Activated CD4-positive, CD25-positive, alpha-beta regulatory T cell treated with anti-CD3 and anti-CD28 coated beads, Interleukin-2, amount 50 U/mL, for 16 hours (primary cell): ENCODE measurements at places on chromosomes 1 and 21.

DNA sequence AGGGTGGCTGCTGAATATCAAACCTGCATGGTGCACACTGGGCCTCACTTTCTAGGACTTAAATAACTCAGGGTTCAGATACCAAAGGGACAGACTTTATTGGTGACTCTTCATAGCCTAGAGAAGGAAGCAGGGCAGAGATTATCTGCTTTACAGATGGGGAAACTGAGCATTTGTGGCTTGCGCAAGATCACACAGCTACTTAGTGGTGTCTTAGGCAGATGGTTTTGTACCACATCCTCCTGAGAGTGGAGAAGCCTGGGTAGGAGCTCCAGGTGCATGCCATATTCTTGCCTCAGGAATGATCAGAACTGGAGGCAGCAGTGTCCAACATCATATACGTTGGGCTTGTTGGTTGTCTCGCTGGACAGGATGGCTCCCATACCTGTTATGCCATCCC lies 6.8 kb upstream of the DPH2 start:
- DNase-seq, result no peak

- no peak for DNase-seq
Measured at GRCh38 chr1:50605186-50605875, 182.1 kb upstream of the DMRTA2 start.

DNA sequence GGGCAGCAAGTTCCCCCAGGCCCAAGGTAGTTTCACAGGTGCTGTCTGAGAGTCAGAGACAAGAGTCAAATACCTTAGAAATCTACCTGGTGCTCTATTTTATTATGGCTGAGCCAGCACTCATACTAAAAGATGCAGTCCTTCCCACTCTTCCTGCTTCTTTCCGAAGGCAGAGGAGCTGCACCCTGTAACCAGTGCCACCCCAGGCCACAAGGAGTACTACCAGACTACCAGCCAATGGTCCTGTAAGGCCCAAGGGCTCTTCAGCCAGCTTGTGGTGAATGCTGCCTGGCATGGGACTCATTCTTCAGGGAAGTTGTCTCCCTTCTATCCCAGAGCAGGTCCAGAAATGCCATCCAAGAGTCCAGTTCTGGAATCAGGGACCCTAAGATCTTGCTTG lies 203.8 kb upstream of the DUSP10 start:
- no peak for DNase-seq

DNA sequence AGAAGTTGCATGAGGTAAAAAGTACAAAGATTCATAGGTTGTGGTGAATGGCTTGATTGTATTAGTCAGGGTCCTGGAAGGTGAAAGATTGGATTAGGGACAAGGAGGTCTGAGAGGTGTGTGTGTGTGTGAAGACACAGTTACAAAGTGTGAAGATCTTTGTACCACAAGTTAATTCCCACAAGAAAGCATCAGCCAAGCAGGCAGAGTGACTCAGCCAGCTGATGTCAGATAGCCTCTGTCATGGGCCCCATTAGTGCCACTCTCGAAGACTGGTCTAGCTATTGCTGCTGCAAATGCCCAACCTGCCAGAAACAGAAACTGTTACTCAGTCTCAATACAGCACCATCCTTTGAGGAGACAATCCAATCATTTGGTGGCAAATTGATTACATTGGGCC lies 96.5 kb downstream of the DTL start:
- no peak for DNase-seq

- DNase-seq, result no peak
Measured at GRCh38 chr1:1236176-1236763, 4.2 kb downstream of the B3GALT6 start.

GRCh38 chr1:47524272-47524671 lies 86.4 kb downstream of the FOXD2 start:
- DNase-seq, result no peak

GRCh38 chr21:34980423-34981115 lies 68.5 kb downstream of the RUNX1 start:
- no peak for DNase-seq

DNA sequence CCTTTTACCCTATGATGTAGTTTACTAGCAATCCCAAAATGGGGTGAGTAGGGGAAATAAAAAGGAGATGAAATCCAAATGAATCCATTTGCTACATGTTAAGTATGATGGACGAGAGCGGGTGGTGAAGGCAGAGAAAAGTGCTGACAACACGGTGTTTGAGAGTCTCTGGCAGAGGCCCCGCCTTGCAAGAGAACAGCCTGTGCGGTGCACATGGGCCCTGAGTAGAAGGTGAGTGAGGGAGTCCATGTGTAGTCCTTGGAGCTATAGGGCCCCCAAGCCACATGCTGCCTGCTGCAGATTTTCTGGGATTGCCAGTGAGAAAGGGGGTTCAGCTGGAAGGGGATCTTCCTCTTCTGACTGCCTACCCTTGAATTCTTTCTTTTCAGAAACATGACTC lies 177.1 kb downstream of the TNR start:
- DNase-seq, result no peak

DNA sequence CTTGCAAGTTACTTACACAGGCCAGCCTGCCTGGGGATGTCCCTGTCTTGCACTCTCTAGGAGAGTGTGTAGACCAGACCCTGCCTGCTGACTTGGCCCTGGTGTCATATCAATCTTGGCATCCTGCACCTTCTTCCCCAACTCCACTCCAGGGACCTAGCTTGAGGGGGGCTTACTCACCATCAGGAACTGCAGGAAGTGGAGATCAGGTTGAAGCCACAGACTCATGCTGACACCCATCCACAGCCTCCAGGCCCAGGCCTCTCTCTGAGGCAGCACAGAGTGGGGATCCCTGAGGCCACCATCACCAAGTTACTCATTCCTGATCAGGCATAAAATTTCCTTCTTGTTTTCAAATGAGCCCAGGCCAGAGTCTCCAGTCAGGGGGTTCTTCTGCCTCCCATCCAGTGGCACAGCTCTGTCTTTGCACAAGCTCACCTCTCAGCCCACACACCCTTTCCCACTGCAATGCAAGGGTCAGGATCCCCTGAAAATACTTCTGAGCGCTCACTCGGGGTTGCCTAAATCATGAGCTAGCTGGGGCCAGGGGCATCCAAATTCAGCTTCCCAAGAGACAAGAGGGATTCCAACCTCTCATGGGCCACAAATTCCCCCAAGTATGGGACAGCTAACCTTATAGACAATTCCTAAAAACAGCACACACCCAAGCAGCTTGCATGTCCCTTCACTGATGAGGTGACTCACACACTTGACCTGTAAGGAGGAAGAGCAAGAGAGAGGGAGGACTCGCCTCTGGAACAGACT lies 33.5 kb downstream of the CSMD2 start:
- no peak for DNase-seq

GRCh38 chr1:174676856-174677255 lies 229.1 kb downstream of the GPR52 start:
- DNase-seq, result no peak

GRCh38 chr1:108077991-108078390 lies 113.0 kb upstream of the VAV3 start:
- no peak for DNase-seq

DNA sequence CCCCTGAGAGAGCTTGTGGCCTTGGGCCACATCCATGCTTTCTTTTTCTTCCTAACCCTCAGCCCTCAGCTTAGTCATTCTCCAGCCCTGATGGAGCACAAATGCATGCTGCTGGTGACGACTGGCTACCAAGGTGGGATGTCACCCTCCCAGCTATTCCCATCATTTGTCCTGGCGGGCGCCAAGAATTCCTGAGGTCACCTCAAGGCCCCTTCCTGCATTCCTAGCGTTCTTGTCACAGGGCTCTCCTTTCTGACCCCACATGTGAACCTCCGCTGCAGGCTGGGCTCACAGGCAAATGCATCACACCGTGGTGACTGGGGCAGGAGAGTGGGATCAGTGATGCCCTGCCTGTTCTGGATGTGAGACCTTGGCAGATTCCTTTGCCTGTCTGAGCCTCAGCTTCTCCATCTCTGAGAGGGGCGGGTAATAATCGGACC lies 53.4 kb upstream of the IFFO2 start:
- no peak for DNase-seq

DNA sequence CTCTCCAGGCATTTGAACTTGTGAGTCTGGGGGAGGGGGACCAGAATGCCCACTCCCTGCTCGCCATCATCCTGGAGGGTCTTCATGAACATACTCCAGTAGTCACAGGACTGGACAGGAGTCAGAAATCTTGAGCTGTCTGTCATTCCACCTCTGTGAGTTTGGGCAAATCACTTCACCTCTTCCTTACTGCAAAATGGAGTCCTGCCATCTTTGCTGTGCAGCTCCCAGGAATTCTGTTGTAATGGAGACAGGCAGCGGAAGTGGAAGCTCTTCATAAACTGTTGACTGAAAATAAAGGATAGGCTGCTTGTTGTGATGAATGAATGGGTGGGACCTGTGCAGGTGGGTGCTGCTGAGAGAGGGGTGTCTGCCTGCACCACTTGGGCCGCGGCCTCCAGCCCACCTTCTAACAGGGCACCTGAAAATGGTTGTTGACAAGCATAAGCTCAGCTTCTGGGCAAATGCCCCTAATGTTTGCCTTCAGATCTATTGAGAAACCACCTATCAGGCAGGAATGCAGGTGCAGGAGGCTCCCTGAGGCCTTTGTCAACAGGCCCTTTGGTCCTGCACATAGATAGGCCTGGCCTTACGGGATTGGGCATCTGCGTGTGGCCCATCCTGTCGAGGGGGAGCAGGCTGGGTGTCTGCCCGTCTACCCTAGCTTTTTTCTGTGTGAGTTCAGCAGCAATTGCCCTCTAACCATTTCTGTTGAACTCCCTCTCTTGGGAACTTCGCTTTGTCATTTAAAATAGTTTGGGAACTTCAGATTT lies 321.0 kb downstream of the RPS6KC1 start:
- DNase-seq, result no peak

DNA sequence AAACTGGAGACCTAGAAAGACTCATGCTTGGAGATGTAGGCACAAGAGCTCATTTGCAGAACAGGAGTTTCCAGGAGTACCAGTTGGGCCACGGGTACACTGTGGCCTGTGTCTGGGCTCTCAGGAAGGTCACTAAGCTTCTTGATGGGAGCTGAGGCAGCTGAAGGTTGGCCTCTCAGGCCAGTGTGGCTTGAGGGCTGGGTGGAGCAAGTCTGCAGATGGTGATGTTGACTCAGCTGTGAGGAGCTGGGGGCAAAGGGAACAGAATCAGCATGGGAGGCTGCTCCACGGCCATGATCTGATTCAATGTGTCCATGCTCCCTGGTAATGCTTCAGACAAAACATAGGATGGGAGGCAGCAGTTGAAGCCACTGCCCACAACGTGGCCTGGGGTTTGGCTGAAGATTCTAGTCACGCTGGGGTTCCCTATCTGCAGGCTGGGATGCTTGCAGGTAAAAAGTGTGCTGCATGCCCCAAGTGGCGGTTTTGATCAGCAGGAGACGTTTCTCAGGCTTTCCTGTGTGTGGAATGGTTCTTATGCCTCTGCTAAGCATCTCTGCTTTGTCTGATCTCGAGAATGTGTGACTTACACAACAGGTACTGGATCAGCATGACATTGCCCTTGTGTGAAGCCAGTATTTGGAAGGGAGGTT lies 15.4 kb upstream of the TENT5C start:
- no peak for DNase-seq

DNA sequence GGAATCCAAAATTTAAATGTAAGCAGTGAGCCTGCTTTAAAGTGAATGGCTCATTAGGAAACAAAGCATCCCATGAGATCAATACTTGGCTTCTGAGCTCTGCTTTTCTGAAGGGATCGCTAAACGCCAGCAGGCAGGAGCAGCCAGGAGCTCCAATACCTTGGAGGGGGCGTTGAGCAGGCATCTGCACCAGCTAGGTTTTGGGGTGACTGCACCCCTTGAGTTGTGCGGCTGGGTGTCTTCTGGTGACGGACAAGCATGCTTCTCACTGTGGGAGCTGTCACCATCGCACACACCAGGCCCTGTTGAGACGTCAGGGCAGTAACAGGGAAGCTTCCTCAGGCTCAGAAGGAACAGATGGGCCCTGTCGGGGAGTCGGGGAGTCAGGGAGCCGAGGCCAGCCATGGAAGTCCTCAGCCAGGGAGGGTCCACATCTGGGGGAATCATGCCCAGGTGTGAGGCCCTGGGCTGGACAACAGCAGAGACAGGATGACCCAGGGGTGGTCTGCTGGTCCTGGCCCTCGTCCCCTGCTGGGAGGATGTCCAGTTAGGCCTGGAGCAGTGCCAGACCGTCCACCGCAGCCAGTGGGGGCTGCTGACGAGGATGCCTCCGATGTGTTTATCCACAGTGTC lies 57.9 kb upstream of the ADARB1 start:
- DNase-seq, result no peak

GRCh38 chr1:54132495-54132894 lies 20.3 kb downstream of the CDCP2 start:
- DNase-seq, result no peak

DNA sequence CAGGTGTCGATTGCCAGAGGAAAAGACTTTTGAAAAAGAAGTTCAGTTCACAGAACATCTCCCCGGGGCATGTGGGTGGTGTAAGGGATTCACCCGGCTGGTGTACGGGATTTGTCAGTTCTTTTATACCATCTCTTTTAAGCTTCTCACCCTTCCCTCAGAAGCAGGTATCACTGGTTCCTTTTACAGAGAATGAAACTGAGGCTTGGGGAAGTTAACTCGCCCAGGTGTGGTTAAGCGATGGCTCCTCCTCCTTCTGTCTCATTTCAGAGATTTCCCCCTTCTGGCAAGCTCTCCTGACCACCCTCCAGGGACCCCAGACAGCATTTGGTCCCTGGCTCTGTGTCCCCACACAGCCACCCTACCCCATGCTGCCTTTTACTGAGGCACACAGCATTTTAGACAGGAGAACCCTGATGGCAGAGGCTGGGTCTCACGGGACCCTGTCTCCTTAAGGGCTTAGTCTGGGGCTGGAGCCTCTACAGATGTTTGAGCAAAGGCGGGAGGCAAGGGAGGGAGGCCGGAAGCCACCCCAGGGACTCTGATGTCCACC lies 2.8 kb upstream of the ECE1 start:
- no peak for DNase-seq

DNA sequence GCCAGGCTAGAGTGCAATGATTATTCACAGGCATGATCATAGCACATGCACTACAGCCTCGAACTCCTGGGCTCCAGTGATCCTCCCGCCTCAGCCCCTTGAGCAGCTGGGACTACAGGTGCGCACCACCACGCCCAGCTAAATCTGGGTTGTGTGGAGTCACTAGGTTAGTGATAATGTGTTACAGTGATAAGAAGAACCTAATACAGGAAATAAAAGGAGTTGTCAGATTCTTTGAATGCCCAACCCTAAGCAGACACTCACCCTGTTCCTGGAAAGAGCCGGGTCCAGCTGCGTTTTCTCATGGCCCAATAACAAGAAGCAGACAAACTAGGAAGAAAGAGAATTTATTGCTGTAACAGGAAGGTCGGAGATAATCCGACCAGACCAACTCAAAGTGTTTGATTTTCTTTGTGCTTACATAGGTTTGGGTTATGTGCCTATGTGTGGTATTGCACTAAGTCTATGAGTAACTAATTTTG lies 8.8 kb downstream of the IFNGR2 start:
- no peak for DNase-seq

DNA sequence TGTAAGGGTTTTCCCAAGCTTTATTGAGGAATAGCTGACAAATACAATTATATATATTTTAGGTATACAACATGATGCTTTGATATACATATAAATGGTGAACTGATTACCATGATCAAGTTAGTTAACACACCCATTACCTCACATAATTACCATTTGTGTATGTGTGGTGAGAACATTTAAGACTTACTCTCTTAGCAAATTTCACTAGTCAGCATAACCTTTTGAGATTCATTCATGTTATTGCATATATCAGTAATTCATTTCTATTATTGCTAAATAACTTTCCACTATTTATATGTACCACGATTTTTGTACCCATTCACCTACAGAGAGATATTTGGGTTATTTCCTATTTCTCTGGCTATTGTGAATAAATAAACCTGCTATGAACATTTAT lies 16.2 kb upstream of the TP53BP2 start:
- DNase-seq, result no peak
